ENCODE measurements at places on chromosomes 2 and 18. TPM values are rescaled to one million over a fixed set of nuclear protein-coding genes. Genes with fewer than 3 reads are reported as not detected.

LYPD6B gene
- total RNA-seq: not detected

CSRNP3 gene
- total RNA-seq: not detected

NEU4 gene
- 0.29 TPM for total RNA-seq

TMEM247 gene
- total RNA-seq: not detected

SAG gene
- total RNA-seq: not detected

GPR35 gene
- 13.5 TPM for total RNA-seq

C1QL2 gene
- not detected for total RNA-seq

VSNL1 gene
- not detected for total RNA-seq

DSG1 gene
- total RNA-seq: not detected

ESPNL gene
- total RNA-seq: 0.17 TPM

C2orf15 gene
- 0.20 TPM for total RNA-seq

ALPG gene
- not detected for total RNA-seq

Data from T-helper 1 cell treated with Interleukin-12 subunit alpha and Interleukin-12 subunit beta and Interleukin-4 antibody, amounts not matched to agents 30 ng/mL and 1 ng/mL, for 36 hours (primary cell).